GOT3 (cell line): ENCODE measurements at places on chromosomes 3 and 15.

GRCh38 chr3:133479895-133480669, 80.2 kb downstream of the BFSP2 start:
- DNase-seq, result no peak

DNA sequence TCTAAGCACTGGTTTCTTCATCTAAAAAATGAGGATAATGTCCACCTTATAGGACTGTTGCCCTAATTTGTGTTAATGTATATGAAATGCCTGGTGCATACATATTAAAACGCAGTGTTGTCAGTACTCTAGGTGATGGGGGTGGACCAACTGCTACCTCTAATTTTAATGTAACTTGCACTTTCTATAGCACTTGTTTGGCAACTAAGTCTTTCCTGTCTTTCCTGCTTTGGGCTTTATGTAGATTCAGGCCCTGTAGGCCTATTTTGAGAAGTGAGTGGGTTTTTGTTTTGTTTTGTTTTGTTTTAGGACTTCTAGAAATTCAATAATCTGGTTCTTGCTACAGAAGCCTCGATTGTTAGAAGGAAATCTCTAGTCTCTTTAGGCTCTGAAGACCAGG, 21.2 kb downstream of the SLC7A14 start:
- DNase-seq, result no peak

- no peak for DNase-seq
These were observed 826.2 kb downstream of the ROBO1 start for GRCh38 chr3:78941587-78941986.

- no peak for DNase-seq
These were observed 167.3 kb downstream of the SQOR start for GRCh38 chr15:45802140-45802539.

DNA sequence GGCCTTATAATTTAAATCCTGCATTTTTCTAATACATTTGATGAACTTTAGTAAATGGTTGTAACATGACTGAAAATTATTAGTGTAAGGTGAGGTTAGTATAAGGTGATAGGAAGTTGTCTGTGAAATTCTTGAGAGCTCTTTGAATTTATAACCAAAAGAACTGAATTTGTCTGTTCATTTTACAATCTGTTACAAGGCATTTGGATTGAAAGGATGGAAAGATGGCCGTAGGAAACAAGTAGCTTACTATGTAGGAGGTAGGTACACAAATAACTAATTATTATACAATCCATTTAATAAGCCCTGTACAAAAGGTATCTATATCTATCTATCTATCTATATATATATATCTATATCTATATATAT, 6.6 kb downstream of the DIPK2A start:
- DNase-seq, result no peak

GRCh38 chr3:38984110-38984509, 67.6 kb downstream of the SCN11A start:
- DNase-seq, result no peak

DNA sequence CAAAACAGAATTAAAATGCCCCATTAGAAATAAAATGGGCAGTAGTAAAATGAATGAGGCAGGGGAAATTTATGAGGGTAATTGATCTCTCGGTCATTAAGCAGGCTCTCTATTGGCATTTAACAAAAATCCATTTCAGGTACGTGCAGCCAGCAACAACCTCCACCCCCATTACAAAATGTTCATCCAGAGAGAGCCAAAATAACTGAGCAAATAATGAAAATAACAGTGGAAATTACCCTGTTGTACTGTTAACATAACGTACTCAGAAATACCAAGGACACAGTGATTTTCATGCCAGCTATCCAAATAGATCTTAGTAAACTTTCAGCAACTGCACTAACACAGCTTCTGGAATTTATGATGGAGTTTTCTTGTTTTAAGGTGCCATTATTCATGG, 127.7 kb downstream of the IL1RAP start:
- no peak for DNase-seq

GRCh38 chr3:46670000-46670890, 23.2 kb downstream of the ALS2CL start:
- DNase-seq, result no peak

DNA sequence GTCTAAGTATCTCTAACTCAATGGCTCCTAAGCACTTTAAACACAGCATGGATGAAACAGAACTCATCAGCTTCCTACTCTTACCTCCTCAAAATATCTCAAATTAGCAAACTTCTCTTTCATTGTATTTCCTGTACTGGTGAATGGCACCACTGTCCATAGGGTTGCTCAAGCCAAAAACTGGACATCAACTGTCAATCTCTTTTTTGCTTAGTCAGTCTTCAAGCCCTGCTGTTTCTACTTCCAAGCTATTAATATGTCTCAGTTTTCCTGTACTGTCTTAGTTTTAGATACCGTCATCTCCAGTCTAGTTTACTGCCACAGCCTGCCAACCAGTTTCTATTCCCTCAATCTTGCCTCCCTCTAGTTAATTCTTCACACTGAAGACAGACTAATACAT, 48.3 kb upstream of the KPNA4 start:
- DNase-seq, result no peak

DNA sequence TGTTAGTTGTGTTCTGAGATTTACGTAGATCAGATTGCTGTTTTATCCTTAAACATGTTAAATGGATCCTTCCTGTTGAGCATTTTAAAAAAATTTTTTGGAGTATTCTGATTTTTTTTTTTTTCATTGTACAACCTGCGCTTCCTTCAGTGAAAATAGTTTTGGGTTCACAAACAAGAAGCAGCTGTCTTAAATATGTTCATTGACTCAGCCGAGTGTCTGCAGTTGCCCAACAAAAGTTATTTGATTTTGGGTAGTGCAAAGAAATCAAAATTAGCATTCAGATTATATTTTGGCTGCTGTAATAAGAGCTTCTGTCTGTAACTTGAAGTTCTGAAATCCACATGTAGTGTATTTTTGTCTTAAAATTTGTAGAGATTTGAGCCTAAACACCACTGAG, 148.2 kb downstream of the BBX start:
- DNase-seq, result no peak

DNA sequence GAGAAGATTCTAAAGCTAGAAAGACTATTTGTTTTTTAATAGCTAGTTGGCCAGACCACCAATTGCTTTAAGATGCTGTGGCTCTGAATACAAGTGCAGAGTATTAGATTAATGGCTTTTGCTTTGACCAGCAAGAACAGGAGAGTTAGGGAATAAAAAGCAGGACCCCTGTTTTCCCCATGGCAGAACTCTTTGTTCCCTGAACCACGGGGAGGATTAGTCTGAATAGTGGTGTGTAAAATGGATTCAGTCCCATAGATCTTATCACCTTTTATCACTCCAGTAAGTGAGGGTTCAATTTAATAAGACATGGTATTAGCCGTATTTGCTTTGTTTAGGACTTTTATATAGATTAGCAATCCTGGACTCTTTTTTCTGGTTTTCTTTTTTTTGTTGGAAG, 562.6 kb upstream of the DPPA4 start:
- DNase-seq, result no peak

- no peak for DNase-seq
These were observed 29.4 kb upstream of the PPIB start for GRCh38 chr15:64191971-64192830.

DNA sequence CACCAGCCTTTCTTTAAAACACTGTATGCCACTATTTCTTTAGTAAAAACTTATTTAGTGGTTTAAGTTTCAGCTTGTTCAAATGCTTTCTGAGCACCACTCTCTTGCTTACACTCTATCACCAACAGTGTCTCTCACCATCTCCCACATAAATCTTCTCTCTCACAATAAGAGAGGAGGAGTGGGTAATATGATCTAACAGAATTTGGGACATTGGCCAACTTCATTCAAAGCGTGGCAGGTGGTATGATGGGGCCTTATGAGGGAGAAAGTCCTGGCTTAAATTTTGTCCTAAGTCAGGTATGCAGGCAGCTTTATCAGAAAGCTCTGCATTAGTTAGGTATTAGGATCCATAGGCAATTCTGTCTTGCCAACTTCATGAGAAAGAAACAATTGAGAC, 1132.5 kb downstream of the TUSC7 start:
- DNase-seq, result no peak

DNA sequence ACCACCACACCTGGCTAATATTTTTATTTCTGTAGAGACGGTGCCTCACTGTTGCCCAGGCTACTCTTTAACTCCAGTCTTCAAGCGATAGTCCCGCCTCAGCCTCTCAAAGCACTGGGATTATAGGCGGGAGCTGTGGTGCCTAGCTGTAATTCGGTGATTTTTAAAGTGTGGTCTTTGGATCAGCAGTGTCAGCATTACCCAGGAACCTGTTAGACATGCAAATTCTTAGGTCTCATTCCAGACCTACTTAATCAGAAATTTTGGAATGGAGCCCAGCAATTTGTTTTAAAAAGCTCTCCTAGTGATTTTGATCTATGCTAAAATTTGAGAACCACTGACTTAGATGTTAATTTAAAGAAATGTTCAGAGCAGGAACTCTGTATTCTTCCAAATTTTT, 51.9 kb downstream of the GOLM2 start:
- no peak for DNase-seq

- DNase-seq, result no peak
These were observed 24.6 kb downstream of the GTF2E1 start for GRCh38 chr3:120767106-120767505.

- no peak for DNase-seq
These were observed 51.2 kb downstream of the MDFIC2 start for GRCh38 chr3:70261283-70261682.

DNA sequence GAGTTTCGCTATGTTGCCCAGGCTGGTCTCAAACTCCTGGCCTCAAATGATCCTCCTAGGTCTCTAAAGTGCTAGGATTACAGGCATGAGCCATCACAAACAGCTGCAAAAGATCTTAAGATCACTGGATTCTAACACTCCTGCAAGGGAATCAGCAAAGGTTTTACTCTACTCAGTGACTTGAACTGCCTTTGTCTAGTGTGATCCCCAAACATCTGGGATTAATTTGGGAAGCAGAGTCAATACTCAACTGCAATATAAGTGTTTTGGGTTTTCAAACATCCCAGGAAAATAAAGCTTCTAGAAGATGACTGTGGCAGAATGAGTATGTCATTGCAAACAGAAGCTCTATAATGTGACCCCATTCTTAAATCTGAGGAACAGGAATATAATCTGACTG, 7.2 kb downstream of the SPG21 start:
- DNase-seq, result no peak

DNA sequence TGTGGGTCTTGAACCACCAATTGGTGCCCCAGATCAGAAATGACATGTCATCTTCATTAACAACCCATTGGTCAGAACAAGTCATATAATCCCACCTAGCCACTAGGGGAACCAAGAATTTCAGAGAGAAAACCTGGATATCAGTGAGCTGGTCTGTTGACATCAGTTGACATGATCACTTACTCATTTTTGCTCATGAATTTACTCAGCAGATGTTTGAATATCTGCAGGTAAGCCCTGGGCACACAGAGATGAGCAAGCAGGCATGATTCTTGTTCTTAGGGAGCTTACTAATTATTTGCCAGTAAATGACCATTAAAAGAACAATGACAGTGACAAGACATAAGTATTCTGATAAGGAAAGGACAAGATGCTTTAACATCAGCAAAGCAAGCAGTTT, 64.3 kb upstream of the PLCL2 start:
- no peak for DNase-seq

- no peak for DNase-seq
These were observed 45.5 kb downstream of the NEK11 start for GRCh38 chr3:131072099-131072559.

DNA sequence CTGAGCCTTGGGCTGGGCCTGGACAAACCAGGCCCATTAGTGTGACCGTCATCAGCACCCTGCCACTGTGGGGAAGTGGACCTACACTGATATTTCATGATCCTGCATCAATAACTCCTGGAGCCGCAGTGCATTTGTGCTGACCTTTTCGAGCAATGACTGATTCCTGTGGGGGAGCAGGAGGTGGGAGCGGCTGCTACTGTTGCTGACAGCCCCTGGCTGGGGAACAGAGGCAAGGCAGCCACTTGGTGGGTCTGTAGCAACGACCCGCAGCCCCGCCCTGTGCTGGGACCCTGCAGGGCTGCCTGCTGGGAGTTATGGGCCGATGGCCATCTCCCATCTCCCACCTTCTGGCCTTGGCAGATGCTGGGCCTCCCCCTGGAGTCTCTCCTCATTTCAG, 42.1 kb downstream of the CCDC33 start:
- no peak for DNase-seq

- no peak for DNase-seq
These were observed 322.5 kb upstream of the ICE2 start for GRCh38 chr15:60801395-60801794.

GRCh38 chr15:101455291-101456025, 34.0 kb downstream of the PCSK6 start:
- no peak for DNase-seq

DNA sequence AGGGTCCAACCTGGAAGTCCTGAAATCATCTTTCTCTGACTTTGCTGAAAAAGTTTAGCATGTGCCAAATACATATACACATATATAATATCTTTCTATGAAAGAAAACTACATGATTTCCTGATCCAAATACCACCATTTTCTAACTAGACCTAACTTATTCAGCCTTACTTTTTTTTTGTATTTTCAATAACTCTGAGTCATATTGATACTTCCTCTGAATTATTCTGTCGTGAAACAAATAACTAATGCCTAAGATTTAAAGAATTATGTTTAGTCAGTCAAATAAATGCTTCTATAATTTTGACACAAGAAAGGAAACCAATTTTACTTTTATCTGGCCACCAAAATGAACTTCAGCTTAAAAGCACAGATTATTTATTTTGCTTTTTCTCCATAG, 760.2 kb upstream of the GBE1 start:
- no peak for DNase-seq

- DNase-seq, result no peak
These were observed 260.8 kb downstream of the UACA start for GRCh38 chr15:70502529-70502928.

DNA sequence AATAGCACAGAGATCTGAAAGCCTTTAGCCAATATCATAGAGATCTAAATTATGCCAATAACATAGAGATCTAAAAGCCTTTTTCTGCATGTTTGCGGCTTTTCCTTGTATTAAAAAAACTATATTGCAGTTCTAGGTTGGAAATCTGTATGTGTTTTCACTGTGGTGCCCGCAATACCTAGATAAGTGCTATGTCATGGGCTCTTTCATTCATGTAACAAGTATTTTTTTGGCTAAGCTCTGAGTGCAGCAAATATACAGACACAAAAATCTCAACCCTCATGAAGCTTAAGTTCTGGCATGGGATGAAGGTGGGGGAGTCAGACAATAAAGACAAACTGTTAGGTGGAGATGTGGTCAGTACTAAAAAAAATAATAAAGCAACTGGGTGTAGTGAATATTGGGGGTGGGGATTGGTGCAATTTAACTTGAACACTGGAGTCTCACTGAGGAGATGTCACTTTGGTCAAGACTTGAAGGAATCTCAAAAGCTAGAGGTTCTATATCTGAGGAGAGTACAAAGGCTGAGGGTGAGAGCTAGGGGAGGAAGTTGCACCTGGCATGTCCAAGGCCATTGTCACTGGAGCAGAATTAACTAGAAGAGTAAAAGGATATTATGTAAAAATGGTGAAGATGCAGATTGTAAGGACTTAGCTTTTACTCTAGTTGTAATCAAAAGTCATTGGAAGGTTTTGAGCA, 973 bp downstream of the BUB1B start:
- no peak for DNase-seq
